ENCODE measurements at places on chromosomes 12 and 14.

- DNase-seq: peak; percentile 50
These were observed 603.5 kb downstream of the RPL10L start for GRCh38 chr14:46048127-46048526.

- no peak for DNase-seq
These were observed 18.2 kb downstream of the SLC35F4 start for GRCh38 chr14:57847706-57848105.

GRCh38 chr12:18849761-18850160 lies 111.8 kb downstream of the CAPZA3 start:
- no peak for DNase-seq

DNA sequence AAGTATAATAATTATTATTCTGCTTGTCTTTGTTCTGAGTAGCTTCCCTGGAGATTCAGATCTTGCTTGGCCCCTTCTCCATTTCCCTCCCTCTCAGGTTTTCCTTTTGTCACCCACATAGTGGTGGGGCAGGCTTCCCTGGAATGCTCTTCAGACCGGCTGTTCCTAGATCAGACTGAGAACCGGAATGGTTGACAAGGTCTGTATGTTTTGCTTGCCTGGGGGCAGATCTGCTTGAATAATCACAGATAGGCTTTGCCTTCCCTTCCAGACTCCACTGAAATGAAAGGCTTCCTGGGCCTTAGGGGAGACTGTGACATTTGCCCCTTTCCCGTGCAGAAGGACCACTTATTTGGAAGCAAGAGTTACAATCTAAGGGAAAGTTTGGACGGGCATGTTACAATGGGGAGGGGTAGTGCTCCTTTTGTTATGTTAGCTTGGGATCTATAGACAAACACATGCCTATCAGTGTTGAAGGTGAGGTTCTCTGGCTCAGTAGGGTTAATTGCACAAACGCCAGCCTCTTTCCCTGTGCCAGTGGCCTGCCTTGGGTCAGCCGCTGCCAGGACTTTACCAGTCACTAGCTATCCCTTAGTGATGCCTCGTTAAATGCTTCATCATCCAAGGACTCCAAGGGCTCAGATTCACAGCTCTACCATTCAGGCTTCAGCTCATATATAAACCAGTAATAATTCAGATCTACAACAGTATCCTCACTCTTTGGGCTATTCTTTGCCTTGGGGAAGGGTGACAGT lies 178.6 kb downstream of the SNAPC1 start:
- no peak for DNase-seq

DNA sequence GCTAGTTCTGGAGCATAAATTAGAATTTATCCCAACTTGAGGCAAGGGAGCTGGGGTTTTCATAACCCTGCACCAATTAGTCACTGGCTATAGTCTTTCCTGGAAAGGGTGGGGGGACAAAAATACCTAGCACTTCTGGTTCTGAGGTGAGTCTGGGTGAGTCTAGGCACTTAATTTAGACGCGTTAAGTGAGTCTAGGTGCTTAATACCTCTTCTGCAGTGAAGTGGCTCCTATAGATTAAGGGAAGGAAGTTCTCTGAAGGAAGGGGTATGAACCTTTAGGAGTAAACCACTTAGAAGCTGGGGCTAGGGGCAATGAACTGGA lies 251.7 kb downstream of the EFCAB11 start:
- no peak for DNase-seq

DNA sequence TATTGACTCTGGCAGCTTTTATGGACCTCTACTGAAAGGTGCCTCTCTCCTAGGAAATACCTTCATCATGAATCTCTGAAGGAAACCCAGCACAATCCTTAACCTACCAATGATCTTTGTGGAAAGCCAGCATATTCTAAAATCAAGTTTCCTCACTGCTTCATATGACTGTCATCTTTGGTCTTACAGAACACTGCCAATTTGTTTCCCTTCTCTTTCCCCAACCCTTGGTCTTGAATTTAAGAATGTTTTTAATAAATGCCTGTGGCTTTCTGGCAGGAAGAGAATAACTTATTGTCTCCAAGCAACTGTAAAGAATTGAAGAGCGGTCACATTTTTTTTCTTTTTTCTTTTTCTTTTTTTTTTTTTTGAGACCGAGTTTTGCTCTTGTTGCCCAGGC lies 427.6 kb downstream of the IPO8 start:
- DNase-seq: no peak

- no peak for DNase-seq
These were observed 20.6 kb downstream of the BDKRB2 start for GRCh38 chr14:96225213-96225612.

GRCh38 chr12:103392722-103393121 lies 103.0 kb downstream of the C12orf42 start:
- DNase-seq: no peak

GRCh38 chr12:117854339-117855012 lies 114.3 kb downstream of the KSR2 start:
- peak; percentile 82 for DNase-seq

DNA sequence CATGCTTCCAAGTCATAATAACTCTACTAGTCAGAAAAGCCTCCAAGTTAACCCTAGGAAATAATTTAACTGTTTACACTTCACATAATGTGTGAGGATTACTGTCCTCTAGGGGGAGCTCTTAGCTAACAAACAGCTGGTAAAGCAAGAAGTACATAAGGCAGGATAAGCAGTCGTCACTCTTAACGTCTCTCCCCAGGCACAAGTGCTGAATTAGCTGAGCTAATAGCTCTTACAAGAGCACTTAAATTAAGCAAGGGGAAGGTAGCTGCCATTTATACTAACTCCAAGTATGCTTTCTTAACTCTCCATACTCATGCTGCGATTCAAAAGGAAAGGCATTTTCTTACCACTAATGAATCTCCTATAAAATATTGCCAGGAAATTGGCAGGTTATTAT lies 79.3 kb upstream of the TSPAN11 start:
- peak; percentile 83 for DNase-seq

DNA sequence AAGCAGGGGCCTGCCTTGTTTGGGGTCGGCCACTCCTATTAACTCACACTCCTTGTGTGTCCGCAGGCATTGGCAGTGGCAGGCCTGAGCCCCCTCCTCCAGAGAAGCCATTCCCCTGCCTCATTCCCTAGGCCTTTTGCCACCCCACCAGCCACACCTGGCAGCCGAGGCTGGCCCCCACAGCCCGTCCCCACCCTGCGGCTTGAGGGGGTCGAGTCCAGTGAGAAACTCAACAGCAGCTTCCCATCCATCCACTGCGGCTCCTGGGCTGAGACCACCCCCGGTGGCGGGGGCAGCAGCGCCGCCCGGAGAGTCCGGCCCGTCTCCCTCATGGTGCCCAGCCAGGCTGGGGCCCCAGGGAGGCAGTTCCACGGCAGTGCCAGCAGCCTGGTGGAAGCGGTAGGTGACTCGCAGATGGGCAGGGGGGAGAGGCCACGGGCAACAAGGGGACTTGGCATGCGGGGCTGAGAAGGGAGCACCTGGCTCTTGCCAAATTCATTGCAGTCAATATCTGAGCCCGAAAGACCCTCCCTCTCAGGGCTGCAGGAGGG lies 106.3 kb upstream of the FKBP4 start:
- no peak for DNase-seq

- no peak for DNase-seq
These were observed 62.4 kb downstream of the PRKAB1 start for GRCh38 chr12:119730381-119730780.

- DNase-seq: no peak
These were observed 5.4 kb upstream of the KRT81 start for GRCh38 chr12:52296572-52297215.

DNA sequence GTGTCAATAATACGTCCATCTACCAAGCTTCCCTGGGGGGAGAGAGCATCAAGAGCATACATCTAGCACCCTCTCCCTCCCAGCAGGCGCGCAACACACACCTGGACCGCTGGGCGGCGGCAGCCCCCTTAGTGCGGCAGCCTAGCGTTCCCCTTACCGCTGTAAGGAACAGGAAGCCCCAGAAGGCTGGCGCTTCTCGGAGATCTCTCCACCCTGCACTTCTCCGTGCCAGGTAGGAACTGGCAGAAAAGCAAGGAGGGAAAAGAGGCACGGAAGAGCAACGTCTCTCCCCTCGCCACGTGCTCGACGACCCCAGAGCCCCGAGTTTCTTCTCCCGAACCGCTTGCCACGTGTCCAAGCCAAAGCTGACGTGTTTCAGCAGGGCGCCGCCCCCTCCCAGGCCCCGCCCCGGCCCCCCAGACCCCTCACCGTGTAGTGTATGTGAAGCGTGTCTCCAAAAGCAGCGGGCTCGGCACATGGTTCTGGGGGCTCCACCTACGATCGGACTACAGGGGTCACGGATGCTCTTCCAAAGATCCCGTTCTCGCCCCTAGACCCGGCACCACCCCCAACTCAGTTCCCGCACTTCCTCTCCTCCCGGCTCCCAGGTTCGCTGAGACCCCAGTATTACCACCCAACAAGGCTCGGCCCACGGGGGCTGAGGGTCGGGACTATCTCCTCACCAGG lies 532 bp downstream of the FKBP11 start:
- DNase-seq: peak; percentile 78

GRCh38 chr14:58876608-58877007 lies 238.8 kb downstream of the DACT1 start:
- no peak for DNase-seq

DNA sequence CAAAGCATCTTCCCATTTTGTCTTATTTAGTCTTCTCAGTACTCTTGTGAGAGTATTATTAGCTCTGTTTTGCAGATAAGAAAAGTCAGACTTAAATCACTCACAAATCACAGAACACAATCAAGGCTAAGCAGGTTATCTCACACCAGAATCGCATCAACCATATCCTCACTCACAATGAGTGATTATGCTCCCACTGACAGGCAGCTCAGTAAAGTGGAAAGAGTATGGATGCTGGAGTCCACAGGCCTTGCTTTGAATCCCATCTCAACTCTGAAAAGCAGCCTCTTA lies 43.1 kb downstream of the TTC7B start:
- no peak for DNase-seq

DNA sequence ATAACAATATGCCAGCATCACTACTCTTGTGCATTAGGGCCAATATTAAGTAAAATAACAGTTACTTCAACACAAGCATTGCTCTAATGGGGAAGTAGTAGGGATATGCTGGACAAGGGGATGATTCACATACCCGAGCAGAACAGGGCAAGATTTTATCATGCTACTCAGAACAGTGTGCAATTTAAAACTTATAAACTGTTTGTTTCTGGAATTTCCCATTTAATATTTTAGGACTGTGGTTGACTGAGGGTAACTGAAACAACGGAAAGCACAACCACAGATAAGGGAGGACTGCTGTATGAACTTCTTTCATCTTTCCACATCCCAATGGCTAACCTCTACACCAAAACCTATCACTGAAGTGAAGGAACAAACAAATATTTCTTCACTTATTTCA lies 36.8 kb downstream of the SARNP start:
- no peak for DNase-seq

GRCh38 chr12:23083267-23083666 lies 458.3 kb downstream of the ETNK1 start:
- DNase-seq: peak; percentile 5

Data from ACHN (cell line).